ENCODE measurements at places on chromosomes 7 and 10.

GRCh38 chr10:67914777-67915340 lies 30.4 kb downstream of the SIRT1 start:
- no peak for DNase-seq

- DNase-seq, result no peak
Measured at GRCh38 chr10:107814865-107815487, 650.5 kb upstream of the SORCS1 start.

DNA sequence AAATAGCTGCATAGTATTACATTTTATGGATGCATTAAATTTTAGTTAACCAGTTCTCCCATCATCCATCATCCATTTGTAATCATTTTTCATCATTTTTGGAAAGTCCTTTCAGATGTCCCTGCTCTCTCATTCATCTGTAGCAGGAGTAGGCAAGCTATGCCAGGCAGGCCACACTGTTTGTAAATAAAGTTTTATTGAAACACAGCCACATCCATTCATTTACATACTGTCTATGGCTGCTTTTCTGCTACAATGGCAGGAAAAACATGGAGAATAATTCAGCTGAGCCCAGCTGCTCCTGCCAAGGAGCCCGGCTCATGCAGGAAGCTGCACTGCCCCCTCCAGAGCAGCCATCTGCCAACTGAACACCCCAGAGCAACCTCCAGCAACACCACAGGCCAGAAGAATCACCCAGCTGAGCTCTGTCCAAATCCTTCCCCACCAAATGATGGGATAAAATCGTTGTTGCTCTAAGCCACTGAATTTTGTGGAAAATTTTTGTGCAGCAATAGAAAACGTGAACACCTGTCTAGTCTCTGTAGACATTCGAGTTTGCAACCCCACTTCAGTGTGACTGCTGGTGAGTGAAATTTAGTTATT lies 19.6 kb downstream of the ITIH5 start:
- no peak for DNase-seq

DNA sequence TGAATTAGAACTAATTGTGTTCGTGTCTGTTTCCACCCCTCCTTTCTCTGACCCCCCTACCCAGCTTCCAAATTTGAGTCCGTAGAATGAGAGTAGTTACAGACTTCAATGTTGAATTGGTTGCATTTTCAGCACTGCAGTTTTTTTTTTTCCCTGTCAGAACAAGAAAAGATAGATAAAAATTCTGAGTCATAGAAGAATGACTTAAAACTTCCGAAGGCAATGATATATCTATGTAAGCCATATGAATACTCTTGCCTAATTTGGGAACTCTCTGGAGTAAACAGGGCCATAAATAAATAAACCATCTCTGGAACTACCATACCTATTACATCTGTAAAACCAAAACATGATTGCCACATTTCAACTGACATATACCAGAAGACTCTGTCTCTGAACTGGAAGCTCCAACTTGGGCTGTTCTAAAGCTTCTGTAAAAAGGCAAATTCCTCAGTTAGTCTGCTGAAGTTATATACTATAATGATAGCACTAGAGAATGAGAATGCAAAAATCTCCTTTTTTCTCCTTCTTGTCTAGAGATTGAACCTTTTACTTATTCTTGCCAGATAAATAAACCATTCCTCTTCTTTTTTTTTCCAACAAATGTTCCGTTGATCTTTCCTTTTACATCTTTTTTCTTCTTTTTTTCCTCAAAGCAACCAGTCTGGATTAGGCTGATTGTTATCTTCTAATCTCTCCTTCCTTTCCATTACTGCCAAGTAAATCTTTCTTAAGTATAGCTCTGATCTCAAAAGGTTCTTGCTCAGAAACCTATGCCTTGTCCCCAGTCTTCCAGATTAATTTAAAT lies 23.5 kb downstream of the VCL start:
- no peak for DNase-seq

- no peak for DNase-seq
Measured at GRCh38 chr10:12513775-12514673, 164.7 kb downstream of the CAMK1D start.

- no peak for DNase-seq
Measured at GRCh38 chr10:34017281-34017680, 682.8 kb upstream of the NRP1 start.

GRCh38 chr7:24870766-24871165 lies 109.2 kb downstream of the OSBPL3 start:
- no peak for DNase-seq

GRCh38 chr7:8612584-8612983 lies 179.2 kb downstream of the NXPH1 start:
- no peak for DNase-seq

- DNase-seq, result no peak
Measured at GRCh38 chr7:22387583-22387982, 30.6 kb upstream of the RAPGEF5 start.

DNA sequence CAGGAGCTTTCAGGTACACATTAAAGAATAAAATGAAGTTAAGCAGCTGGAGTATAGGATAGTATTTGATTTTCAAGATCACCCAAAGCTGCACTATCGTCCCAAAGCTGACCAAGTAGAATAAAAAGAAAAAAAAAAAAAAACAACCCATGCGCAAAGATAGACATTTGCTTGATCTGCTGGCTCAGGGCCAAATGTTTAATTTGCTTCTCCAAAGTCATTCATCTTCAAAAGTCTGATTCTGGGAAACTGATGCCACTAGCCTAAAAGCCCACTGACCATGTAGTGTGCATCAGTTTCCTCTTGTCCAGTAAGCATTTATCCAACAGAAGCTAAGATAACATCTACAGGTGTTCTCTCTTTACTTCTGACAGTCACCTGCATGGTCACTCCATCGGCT lies 14.5 kb downstream of the MEST start:
- no peak for DNase-seq

DNA sequence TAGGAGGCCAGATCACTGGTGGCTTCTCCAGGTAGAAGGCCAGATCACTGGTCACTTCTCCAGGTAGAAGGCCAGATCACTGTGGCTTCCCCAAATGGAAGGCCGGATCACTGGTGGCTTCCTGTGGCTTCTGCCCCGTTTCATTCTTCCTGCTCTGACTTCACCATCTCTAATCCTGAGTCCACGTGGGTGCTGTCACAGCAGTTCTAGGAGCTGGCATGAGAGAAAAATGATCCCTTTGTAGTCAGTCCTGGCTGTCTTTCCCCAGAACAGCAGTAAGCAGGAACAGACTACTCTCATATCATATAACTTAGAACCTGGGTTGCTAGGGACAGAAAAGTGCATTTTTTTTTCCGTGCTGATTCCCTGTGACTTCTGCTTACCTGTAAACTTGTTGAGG lies 90.9 kb downstream of the ACTR3B start:
- no peak for DNase-seq

DNA sequence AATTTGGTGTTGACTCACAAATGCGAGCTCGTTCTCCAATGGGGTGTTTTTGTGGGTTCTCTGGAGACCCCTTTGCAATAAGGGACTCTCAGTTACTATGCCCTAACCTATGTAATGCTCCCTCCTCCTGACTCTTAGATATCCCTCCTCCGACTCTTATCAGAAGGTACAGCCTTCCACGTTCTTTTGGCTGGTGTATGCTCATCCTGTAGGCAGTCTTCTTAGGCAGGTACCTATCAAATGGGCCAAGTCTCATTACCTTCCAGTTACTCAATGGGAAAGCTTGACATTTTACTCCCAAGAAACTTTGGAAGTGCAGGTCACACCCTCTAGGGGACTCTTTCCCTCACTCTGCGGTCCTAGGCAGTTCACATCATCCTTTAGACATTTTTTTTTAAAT lies 32.6 kb downstream of the SLC26A5 start:
- no peak for DNase-seq

DNA sequence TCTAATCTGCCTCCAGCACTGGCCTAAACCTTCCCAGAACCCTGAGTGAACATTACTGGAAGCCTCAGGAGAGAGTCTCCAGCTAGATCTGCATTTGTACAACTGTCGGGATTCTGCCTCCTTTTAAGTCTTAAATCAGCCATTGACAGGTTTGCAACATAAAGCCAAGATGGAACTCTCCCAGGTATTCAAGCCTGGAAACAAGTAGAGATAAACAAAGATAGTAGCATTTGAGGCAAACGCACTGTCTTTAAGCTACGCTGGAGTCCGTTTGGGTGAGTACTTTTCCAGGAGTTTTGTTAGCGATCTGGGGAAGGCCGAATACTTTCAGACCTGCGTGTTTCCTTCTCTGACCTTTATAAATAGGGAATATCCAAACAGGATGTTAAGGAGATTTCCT lies 317.2 kb upstream of the FZD8 start:
- no peak for DNase-seq

DNA sequence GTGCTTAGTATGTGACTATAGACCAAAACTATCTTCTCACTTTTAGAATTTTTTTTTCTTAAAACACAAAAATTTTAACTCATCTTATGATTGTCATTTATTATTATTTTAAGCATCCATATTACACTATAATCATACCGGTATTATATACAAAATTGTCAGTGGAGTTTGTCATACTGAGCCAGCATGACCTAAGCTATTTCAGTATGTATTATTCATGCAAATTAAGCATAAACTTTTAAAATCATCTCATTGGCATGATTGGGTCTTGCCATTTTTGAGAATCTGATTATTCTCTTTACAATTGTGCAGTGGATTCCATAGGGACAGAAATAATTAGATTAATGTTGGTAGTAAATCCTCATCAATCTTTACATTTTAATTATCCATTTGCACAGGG lies 46.2 kb upstream of the STMP1 start:
- DNase-seq, result no peak

DNA sequence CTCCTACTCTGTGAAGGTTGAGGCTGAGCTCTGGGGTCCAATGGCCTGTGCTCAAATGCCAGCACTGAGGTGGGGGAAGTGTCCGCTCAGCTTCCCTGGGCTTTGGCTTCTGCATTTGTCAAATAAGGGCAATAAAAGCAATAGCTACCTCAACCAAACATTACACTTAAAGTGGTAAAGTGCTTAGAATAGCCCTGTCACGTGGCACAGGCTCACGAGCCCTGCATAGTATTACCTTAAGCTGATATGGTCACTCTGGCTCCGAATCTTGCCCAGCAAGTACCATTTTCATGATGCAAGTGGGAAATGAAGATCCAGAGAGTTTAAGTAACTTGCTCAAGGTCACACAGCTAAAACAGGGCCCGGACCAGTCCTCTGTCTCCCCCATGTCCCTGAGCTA lies 451.1 kb upstream of the ZMIZ1 start:
- DNase-seq, result no peak

GRCh38 chr7:71019706-71020105 lies 112.2 kb upstream of the GALNT17 start:
- no peak for DNase-seq

DNA sequence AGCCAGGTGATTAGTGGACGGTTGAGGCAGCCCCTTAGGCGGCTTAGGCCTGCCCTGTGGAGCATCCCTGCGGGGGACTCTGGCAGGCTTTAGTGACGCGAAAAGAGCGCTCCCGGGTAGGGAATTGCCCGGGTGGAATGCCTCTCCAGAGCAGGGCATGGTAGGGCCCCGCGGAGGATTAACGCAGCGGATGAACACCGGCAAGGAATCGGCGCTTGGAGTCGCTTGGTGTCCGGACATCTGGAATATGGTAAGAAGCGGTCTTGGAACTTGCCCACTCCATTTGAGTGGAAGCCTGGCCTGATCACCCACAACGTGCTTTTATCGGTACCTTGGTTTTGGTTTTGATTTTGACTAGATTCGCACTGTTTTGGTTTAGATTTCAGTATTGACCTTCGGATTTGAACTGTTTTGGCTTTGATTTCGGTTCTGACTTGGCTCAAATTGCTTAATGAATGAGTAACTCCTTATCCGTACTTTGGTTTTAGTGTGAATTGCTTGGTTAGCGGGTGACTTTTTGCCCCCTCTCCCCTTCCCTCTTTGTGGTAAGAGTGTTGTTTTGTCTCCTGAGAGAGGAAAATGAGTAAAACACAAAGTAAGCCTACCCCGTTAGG lies 24.2 kb upstream of the CHST3 start:
- DNase-seq, result no peak

- DNase-seq, result no peak
Measured at GRCh38 chr7:36597090-36597773, 127.1 kb downstream of the AOAH start.

DNA sequence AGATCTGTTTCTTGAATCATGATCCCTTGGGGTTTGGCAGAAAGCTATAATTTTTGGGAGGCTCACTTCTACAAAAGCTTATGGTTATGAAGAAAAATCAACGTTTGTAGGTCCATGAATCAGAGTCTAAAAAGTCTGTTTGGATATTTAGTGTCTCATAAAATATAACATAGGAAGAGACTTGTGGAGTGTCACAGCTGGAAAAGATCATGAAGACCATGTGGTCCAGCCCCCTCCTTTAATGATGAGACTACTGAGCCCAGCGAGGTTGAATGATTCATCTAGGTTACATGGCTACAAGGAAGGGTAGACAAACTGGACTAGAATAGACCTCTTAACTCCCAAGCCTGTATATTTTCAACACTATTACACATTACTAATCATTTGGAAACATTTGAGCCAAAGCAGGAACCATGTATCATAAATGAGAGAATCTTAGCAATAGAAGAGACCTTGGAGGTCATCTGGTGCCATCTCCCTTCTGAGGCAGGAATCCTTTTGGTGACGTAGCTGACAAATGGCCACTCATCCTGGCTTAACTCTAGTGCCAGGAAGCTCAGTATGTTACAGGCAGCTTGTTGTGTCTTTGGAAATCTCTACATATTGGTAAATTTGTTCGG lies 152.5 kb downstream of the CREB5 start:
- no peak for DNase-seq

- DNase-seq, result no peak
Measured at GRCh38 chr7:149713731-149714068, 59.7 kb downstream of the ZNF467 start.

GRCh38 chr10:64271983-64272382 lies 750.8 kb downstream of the REEP3 start:
- no peak for DNase-seq

- DNase-seq, result no peak
Measured at GRCh38 chr10:43775384-43775783, 126.7 kb upstream of the ZNF32 start.

DNA sequence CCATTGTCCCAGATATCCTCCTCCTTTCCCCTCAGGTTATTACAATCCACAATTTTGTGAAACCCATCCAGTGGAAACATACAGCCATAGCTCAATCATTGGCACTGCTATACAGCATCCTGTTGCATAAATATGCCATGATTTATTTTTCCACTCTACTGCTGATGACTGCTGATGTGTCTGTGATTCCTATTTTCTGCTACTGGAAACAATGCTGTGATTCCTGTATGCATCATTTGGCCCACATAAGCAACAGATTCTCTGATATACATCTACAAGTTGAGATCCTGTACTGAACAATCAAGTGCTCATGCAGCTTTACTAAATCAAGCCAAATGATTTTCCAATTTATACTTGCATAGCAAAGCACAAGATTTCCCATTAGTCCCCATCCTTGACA lies 39.6 kb downstream of the CUL2 start:
- DNase-seq, result no peak

- no peak for DNase-seq
Measured at GRCh38 chr10:79883986-79884385, 57.4 kb downstream of the NUTM2E start.

All from activated CD4-positive, alpha-beta T cell treated with anti-CD3 and anti-CD28 coated beads for 1 hour (primary cell).